Astrocyte (in vitro differentiated cells and primary cell): ENCODE measurements at places on chromosomes 1 and 21. TPM values are rescaled to one million over a fixed set of nuclear protein-coding genes. Genes with fewer than 3 reads are reported as not detected.

- no peaks in the 10 kb centered on the region for H3K36me3 ChIP-seq
- DNase-seq: no peak
- peaks cover 2% of the 10 kb centered on the region for H3K27me3 ChIP-seq
- peaks cover 7% of the 10 kb centered on the region for H3K4me1 ChIP-seq
- no peak overlapping the region for H3K27ac ChIP-seq
- H3K4me3 ChIP-seq: peak overlapping the region; percentile 95
Measured at GRCh38 chr1:169793730-169794129, 977 bp downstream of the METTL18 start.

GRCh38 chr1:169086603-169087455 lies 19.7 kb upstream of the ATP1B1 start:
- H3K36me3 ChIP-seq: no peaks in the 10 kb centered on the region
- H3K27me3 ChIP-seq: no peaks in the 10 kb centered on the region
- H3K27ac ChIP-seq: no peak overlapping the region
- H3K4me3 ChIP-seq: no peak overlapping the region
- no peaks in the 10 kb centered on the region for H3K4me1 ChIP-seq

GRCh38 chr1:170831276-170831675 lies 104.1 kb upstream of the MROH9 start:
- no peak overlapping the region for H3K27ac ChIP-seq
- H3K4me1 ChIP-seq: no peaks in the 10 kb centered on the region
- DNase-seq: no peak
- H3K4me3 ChIP-seq: no peak overlapping the region

FOXO6 gene
- 1.2 TPM in 2 replicates for total RNA-seq
